ENCODE measurements at places on chromosomes 1 and 21.
A peak's percentile ranks its signal among the peaks of the same experiment; 100 is the strongest.

- DNase-seq: no peak
Measured at GRCh38 chr21:14620152-14620551, 74.0 kb upstream of the SAMSN1 start.

GRCh38 chr1:93577536-93578432 is 103.9 kb downstream of the BCAR3 start:
- no peak for DNase-seq

- no peak for DNase-seq
Measured at GRCh38 chr1:179323436-179323835, 29.8 kb downstream of the SOAT1 start.

GRCh38 chr21:44083631-44084291 is 23.4 kb upstream of the PWP2 start:
- DNase-seq: no peak

DNA sequence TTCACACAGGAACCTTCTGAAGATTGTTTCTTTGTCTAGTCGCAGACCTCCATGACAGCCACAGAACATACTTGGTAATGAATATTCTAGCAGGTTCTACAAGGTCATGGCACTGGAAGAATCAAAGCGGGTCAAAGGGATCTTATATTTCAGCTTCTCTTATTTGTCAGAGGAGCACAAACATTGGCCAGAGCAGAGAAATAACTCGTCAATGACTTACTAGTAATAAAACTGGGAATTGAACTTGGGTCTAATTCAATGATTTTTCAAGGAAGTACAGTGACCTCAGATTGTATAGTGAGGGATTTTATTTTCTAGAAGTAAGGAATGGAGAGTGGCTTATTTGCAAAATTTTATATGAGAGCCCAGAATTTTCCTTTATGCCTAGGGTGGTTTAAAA is 290.8 kb upstream of the PLXNA2 start:
- no peak for DNase-seq

DNA sequence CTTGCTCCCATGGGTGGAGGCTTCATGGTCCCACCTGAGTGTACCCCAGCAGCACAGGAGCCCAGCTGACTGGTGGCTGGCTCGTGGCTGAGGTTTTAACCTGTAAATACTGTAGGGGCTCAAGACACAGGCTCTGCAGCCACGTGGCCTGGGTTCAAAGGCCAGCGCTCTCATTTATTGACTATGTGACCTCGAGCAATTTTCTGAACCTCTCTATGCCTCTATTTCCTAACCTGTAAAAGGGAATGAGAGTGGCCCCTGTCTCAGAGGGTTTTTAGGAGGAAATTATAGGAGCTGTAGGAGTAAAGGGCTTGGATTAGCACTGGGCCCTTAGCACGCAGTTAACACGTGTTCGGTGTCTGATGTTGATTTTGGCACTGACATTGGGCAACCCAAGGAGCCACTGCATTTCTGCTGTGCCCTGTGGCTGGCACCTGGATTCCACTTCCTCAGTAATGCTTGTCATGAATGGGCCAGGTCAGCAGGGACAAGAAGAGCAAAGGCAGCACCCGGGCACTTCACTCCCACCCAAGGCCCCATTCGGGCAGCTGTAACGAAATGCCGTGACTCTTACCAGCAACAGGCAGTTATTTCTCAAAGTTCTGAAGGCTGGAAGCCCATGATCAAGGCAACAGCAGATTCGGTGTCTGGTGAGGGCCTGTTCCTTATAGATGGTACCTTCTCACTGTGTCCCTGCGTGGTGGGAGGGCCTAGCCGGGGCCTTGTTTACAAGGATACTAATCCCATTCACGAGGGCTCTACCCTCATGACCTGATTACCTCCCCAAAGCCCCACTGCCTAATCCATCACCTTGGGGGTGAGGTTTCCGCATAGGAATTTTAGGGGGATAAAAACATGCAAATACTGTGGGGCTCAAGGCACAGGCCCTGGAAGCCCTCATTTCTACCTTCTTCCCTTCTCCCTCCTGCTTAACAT is 25.2 kb downstream of the ARHGEF10L start:
- DNase-seq: no peak

- no peak for DNase-seq
Measured at GRCh38 chr1:184020855-184021254, 16.7 kb downstream of the COLGALT2 start.

DNA sequence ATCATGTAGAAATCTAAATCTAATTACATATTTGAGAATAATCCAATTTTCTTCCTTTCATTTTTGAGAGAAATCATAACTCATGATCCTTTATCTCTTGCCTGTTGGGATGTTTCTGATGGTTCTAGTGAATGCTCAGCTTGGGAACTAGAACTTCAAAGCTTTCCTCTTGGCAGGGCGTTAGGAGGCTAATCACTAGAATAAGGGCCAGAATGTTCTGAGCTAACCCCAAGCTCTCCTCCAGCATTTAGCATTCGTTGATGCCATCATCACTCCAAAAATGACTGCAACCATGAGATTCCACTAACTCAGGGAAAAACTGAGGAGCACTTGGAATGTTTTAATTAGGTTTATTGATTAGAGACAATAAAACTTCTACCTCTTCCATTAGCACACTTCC is 93.9 kb upstream of the DPT start:
- no peak for DNase-seq

GRCh38 chr1:35164893-35165292 is 28.1 kb downstream of the SFPQ start:
- no peak for DNase-seq

GRCh38 chr1:222275729-222276465 is 272.0 kb downstream of the HHIPL2 start:
- no peak for DNase-seq

- DNase-seq: no peak
Measured at GRCh38 chr1:248696261-248696660, 6.3 kb downstream of the OR14I1 start.

- no peak for DNase-seq
Measured at GRCh38 chr21:33205476-33205875, 24.3 kb upstream of the IFNAR2 start.

DNA sequence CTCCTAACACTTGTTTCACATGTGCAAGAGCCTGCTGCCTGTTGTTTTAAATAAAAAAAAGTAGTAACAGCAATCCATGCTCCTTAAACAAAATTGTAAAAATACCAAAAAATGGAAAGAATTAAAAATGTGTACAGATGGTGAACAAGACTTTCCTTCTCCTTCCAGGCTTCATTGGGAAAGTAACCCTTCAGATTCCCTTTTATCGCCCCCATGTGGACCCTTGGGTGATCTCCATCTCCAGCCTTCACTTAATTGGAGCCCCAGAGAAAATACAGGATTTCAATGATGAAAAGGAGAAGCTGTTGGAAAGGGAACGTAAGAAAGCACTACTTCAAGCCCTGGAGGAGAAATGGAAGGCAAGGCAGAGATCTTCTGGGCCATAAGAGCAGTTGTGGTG is 14.2 kb downstream of the VPS13D start:
- DNase-seq: no peak

- no peak for DNase-seq
Measured at GRCh38 chr1:46815133-46815532, 16.3 kb downstream of the CYP4B1 start.

GRCh38 chr1:59296358-59297256 is at the start of gene FGGY:
Gene FGGY, plus strand, starts transcription at chr1:59297094. Its CDS starts 24,456 bp downstream, at chr1:59321550.
- peak; percentile 99 for DNase-seq

- peak; percentile 70 for DNase-seq
Measured at GRCh38 chr1:185860311-185860710, 126.1 kb downstream of the HMCN1 start.

GRCh38 chr21:17542371-17543011 is 29.6 kb downstream of the CXADR start:
- no peak for DNase-seq

- no peak for DNase-seq
Measured at GRCh38 chr1:214469290-214469689, 82.1 kb downstream of the PTPN14 start.

- peak; percentile 80 for DNase-seq
Measured at GRCh38 chr1:10387677-10388386, 11.0 kb upstream of the PGD start.

GRCh38 chr1:156486421-156487344 is 13.9 kb downstream of the MEF2D start:
- DNase-seq: no peak

DNA sequence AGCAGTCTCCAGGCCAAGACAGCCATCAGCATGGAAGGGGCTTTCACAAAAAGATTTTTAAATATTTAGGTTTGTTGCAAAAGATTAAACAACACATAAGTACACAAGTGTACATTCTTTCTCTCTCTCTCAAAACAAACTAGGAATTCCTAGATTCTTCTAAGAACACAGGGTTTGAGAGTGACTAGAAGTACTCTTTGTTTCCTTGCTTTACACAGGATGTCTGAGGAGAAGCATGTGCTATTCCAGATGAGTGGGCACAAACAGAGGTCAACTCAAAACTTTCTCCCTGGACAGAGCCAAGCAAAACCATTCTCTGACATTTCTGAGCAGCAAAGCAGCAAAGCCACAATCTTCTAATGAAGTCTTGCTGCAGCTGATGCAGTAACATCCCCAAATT is 210.6 kb upstream of the HOOK1 start:
- no peak for DNase-seq

DNA sequence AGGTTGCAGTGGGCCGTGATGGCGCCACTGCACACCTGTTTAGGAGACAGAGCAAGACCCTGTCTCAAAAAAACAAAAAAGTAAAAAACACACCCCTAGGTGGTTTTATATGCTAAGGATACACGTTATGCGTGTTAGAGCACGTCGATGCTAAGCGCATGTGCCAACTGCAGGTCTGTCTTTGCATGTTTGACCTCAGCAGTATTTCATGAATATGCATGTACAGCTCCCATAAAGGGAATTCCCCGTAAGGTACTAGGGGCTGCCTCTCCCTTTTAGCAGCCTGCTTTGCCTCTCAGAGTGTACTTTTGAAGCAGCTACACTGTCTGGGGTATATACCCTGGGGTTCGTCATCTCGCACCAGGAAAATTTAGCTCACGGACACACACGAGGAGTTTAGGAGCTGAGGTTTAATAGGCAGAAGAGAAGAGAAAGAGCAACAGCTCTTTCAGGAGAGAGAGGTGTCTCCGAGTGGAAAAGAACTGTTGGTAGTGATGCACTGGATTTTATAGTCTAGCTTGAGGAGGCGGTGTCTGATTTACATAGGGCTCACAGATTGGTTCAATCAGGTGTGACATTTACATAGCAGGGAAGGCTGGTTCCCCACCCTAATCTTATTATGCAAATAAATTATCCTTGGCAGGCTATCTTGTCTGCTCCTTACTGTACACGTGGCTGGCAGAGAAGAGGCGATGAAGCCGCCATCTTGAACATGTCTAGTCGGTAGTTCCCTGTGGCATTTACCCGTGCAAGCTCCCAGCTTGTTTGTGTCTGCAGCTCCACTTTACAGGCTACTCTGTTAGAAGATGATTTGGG is 4.2 kb upstream of the OTUD3 start:
- DNase-seq: no peak
